H1 (cell line): ENCODE measurements at places on chromosomes 16 and 17.
A peak's percentile ranks its signal among the peaks of the same experiment; 100 is the strongest.

- no peak for DNase-seq
Measured at GRCh38 chr16:31458073-31458843, 1.0 kb upstream of the ARMC5 start.

DNA sequence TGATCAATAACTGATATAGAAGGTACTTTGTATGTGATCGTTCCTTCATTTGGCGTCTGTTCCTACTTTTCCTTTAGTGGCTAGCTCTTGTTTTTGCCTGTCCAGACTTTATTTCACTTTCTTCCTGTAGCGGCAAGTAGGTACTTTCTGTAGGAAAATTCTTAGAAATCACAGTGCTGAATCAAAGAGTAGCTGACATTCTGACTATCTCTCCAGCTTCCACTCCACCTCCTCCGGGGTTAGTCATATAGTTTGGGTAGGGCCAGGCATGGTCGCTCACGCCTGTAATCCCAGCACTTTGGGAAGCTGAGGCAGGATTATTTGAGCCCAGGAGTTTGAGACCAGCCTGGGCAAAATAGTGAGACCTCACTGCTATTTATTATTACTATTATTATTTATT lies 29.9 kb upstream of the PAFAH1B1 start:
- DNase-seq = no peak

DNA sequence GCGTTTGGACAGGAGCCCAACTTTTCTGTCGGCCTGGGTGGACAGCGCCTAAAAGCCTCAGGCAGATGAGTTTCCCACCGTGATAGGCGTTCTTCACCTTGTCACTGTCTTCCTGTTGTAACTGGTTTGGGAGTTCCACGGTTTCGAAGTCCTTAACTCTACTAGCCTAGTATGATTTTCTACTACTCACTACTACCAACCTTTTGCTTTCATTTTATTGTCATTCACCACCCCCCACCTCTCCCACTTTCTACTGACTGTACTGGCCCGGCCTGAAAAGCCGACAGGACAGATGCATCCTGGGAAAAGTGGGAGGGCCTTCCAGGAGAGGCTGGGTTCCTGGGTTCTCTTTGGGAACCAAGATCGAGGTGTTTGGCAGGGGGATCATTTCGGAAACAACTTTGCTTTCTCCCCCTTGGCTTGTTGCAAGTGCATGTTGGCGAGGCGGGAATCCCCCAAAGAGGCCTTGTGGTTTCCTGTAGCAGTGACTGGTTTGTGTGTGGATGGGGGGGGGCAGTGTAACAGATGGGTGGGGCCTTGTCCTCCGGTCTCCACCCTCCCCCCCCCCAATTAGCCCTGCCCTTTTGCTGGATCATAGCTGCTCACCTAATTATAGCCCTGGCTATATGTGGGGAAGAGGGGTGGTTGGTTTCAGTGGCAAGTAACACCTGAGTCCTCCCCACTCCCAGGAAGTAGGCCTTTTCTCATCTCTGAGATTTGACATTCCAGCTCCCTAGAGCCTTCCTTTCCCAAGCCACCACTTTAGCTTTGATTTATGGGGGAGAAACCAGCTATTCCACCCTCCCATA lies 1.4 kb downstream of the EIF5A start:
- DNase-seq = peak; percentile 75

- DNase-seq = peak; percentile 80
Measured at GRCh38 chr17:74325743-74326379, at the start of gene KIF19. Gene KIF19, plus strand, starts transcription at chr17:74326226. Its CDS starts 124 bp downstream, at chr17:74326350.

GRCh38 chr16:54923055-54923473 lies 7.6 kb upstream of the IRX5 start:
- DNase-seq = no peak

GRCh38 chr17:17352836-17353624 lies 49.9 kb downstream of the NT5M start:
- no peak for DNase-seq

DNA sequence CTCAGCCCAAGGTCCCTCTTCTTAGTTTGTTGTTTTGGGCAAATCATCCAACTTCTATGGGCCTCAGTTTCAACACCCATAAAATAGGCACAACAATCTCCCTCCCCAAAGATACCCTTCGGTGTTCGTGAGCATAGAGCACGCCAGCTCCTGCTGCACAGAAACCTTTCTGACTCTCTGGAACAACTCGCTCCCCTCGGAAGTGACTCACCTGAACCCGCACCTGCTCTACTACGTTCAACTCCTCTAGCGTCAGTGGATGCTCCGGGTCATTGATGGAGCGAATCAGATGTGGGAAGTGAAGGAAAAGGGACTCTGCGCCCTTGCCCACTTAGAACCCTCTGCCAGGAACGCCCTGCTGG lies 445 bp downstream of the CIAO2B start:
- DNase-seq = no peak

GRCh38 chr17:73689596-73690275 lies 45.5 kb upstream of the SDK2 start:
- DNase-seq = no peak

DNA sequence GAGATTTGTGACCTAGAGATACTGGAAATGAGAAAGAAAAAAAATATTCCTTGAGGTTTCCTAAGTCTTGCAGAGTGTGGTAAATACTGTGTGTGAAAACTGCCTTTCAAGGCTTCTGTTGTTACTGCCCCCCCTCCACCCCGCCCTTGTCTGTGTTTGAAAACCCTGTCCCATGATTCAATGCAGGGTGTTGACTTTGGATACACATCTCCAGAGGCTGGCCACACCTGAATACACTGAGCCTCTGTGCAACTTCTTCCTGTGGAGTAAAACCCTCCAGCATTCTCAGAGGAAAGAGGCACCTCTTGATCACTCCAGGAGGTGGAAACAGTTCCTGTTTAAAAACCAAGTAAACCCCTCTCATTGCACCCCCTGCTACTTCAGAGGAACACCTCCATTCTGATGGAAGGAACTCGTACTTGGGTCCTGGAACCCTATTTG lies 123.0 kb upstream of the CACNG5 start:
- DNase-seq = peak; percentile 47

DNA sequence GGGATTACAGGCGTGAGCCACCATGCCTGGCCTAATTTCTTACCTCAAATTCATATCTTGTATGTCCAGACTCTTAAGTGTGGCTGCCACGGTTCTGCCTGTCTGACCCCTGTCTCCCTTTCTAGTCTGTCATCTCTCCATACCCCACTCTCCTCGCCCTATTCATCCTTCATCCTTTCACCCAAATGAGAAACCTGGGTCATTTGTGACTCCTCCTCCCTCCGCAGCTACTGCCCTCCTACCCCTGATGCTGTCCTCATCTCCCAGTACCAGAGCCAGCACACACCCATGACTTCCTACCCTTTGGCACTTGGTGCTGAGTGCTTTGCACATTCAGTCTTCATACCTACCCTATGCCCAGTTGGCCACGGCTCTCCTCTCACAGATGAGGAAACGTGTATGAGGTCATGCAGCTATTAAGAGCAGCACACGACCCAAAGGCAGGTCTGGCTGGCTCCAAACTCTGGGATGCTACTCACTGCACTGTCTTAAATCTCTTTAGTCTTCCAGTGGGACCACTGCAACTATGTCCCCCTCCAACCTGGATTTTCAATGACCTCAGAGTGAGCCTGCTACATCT lies 1.6 kb downstream of the SPATA32 start:
- no peak for DNase-seq
